NCI-H1092 (cell line): ENCODE measurements at places on chromosomes 4 and X.

GRCh38 chrX:119826399-119826959 is 26.3 kb downstream of the UPF3B start:
- no peak for DNase-seq

- no peak for DNase-seq
Measured at GRCh38 chr4:123412700-123413512, 16.3 kb downstream of the SPRY1 start.

DNA sequence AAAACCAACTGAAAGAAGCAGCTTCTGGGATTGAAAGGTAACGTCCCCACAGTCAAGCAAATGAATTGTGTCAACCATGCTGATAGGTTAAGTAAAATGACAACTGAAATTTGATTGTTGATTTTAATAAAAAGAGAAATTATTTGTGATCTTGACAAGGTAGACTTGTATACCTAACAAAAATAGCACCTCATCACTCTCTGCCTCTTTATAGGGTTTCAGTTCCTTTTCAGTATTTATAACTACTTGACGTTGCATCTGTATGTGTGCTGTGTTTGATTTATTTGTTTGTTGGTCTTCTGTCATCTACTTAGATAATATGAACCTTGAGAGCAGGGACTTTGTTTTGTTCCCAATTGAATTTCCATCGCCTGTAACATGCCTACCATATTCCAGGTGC is 7.9 kb upstream of the PPP3CA start:
- DNase-seq, result no peak

DNA sequence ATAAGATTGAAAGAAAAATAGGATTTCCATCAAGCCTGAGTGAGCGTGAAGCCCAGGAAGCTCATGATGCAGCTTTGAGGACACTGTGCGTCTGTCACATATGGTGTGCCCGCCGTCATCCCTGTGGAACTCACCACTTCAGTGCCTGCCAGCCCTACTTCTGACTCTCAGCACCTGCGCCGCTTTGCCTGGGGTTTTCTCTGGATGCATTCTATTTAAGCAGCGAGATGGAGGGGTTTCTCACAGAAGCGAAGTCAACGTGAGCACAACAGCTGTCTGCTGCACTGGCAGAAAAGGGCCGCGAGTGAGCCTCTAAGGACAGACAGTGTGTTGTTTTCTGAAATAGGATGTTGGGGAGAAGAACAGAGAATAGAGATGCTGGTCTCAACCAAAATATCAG is 6.2 kb upstream of the TMEM128 start:
- peak; percentile 15 for DNase-seq

GRCh38 chrX:38175139-38175538 is 45.5 kb downstream of the SRPX start:
- DNase-seq, result peak; percentile 42

- no peak for DNase-seq
Measured at GRCh38 chr4:146510942-146511341, 10.8 kb downstream of the SLC10A7 start.

- no peak for DNase-seq
Measured at GRCh38 chr4:89803915-89804314, 33.0 kb downstream of the SNCA start.

DNA sequence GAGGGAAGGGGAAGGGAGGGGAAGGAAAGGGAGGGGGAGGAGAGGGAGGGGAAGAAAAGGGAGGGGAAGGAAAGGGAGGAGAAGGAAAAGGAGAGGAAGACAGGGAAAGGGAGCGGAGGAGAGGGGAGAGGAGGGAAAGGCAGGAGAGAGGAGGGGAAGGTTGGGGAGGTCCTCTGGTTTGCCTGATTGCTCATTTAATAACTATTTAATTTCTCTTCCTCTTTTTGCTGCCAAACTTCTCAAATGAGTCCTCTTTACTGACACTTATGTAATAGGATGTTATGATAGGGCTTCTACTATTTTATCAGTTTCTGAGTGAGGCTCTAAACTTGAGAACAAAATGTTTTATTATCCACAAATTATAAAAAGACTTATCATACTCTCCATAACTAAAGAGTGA is 35.4 kb upstream of the PPA2 start:
- DNase-seq, result no peak

GRCh38 chrX:10157032-10157341 is 212 bp downstream of the CLCN4 start:
- no peak for DNase-seq

- DNase-seq, result no peak
Measured at GRCh38 chrX:35699642-35700041, 98.5 kb upstream of the MAGEB16 start.

GRCh38 chr4:154004016-154004415 is 215.1 kb upstream of the SFRP2 start:
- DNase-seq, result no peak

DNA sequence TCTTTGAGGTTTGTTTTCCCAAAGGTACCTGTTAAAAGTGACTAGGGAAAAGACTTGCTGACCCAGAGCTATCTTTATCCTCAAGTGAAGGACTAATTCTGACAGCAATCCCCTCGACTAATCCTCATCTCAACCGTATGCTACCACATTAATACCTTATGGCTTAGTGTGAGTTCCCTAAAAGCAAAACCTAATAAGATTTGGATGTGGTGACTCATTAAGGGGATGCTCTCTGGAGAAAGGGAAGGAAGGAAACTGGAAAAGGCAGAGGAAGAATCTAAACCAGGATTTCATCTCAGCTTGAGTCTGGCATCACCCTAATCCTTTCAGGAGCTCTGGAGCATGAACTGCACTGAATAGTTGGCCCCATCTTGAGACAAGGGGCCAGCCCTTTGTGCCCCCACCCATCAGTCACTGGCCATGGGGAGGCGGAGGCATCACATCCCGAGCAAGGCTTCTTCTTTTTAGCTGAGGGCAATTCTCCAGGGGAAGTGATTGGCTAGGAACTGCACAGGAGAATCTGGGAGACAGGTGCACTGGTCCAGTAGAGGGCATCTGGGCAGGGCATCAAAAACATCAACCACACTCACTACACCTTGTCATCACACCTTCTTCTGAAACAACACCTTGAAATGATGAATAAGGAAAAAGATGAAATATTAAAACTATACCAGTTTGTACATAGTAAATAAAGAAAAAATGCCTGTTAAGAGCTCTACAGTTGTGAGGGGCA is 6.9 kb upstream of the BBS7 start:
- DNase-seq, result no peak

GRCh38 chrX:106917830-106918500 is 2.2 kb upstream of the CLDN2 start:
- DNase-seq, result no peak

DNA sequence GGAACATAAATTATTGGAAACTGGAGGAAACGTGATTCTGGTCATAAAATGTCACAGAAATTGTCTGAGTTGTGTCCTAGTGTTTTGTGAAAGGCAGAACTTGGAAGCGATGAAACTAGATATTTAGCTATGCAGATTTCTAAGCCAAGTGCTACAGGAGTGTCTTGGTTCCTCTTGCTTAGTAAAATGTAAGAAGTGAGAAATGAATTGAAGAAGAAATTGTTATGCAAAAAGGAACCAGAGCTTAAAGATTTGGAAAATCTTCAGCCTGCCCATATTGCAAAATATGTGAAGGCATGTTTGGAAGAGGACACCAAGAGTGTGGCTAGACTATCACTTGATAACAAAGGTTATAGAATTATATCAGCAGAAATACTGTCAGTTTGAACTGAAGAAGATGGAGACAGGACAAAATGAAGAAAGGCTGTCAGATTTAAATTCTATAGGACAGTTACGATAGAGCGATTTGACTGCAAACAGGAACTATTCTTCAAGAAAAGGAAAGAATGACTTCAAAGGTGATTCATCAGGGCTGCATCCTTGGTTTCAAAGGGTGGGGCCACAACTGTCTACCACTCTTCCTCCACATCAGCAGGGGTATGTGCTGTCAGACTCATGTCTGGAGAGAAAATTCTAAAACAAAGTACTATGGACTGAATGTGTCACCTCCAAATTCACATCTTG is 9.4 kb upstream of the CDS1 start:
- DNase-seq, result no peak

DNA sequence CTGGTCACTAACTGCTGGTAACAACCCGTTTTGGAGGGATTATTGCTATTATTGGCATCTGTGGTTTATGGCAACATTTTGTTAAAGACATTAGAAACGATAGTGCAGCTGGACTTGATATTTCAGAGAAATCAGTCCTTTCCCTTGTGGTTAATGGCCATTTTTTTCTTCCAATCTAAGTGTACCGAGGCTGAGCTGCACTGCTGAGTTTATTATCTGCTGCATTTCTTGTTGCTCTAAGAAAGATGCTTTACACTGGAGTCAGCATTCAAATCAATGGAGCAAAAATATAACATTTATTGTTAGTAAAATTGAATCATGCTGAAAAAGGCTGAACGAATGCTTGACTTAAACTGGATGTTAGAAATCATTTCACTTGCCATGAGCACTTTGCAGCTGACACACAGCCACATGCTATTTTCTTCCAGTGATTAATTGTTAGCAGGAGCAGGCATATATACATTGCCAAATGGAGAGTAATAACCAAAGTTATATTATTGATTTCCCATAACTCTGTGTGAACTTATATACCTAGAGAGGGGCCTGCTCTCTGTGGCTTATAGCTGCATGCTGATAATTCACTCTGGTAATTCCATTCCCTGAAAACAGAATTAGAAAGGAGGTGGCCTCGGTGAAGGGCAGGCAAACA is 66.5 kb upstream of the TTC29 start:
- no peak for DNase-seq

- no peak for DNase-seq
Measured at GRCh38 chr4:172125443-172125842, 312.2 kb downstream of the GALNTL6 start.

GRCh38 chr4:3307891-3308575 is 15.2 kb downstream of the RGS12 start:
- DNase-seq, result no peak

DNA sequence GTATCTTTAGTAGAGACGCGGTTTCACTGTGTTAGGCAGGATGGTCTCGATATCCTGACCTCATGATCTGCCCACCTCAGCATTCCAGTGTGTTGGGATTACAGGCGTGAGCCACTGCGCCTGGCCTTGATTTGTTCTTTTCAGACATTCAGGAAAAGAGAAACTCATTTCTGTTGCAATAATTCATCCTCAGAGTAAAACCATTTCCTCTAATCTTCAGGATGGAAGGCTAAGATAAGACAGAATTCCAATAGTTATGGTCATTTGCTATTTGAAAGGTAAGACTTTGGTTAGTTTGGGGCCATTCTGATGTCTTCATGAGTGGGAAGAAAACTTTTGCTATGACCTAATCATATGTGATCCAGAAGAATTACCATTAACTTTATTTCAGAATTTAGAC is 83.0 kb downstream of the LRP2BP start:
- no peak for DNase-seq

- DNase-seq, result peak; percentile 32
Measured at GRCh38 chrX:135931644-135932487, 38.4 kb downstream of the SAGE1 start.

- no peak for DNase-seq
Measured at GRCh38 chr4:52933738-52934137, 71.6 kb downstream of the RASL11B start.

- no peak for DNase-seq
Measured at GRCh38 chr4:37464373-37465128, 220.0 kb downstream of the NWD2 start.

DNA sequence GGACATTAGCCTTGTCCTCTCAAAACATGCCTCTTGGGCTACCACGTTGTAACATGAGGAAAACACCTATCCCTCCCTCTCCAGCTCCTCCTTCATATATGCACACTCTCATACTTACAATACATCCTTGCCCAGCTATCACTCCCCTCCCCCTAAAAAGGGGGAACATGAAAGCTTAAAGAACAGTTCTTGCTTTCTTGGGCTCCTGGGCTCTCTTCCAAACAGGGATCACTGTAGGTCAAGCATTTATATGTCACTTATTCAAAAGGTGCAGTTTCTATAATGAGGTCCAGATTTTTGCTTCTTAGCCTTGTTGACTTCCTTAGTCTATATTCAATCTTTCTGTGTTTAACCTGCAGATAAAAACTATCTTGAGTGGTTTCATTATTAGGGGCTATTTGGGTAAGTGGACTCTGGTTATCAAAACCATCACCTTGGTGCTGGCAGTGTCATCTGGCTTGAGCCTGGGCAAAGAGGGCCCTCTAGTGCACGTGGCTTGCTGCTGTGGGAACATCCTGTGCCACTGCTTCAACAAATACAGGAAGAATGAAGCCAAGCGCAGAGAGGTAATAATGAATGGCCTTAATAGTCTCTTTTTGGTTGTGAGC is 119.4 kb downstream of the AKAP4 start:
- DNase-seq, result peak; percentile 50

DNA sequence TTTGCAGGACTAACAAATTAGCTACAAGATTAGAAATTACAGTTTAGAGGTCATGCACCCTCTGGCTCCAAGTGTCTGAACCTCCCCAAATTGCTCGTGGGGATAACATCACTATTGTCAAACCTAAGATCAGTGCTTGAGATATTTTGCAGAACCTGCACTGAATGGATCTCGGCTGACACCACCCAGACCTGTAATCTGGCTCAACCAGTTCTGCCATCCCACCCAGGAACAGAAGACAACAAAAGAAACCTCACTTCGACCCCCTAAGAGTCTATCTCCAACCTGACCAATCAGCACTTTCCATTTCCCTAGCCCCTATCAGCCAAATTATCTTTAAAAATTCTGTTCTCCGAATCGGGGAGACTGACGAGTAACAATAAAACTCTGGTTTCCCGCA is 318.7 kb downstream of the NAP1L3 start:
- no peak for DNase-seq

GRCh38 chr4:141435446-141436225 is 200.7 kb upstream of the IL15 start:
- no peak for DNase-seq

DNA sequence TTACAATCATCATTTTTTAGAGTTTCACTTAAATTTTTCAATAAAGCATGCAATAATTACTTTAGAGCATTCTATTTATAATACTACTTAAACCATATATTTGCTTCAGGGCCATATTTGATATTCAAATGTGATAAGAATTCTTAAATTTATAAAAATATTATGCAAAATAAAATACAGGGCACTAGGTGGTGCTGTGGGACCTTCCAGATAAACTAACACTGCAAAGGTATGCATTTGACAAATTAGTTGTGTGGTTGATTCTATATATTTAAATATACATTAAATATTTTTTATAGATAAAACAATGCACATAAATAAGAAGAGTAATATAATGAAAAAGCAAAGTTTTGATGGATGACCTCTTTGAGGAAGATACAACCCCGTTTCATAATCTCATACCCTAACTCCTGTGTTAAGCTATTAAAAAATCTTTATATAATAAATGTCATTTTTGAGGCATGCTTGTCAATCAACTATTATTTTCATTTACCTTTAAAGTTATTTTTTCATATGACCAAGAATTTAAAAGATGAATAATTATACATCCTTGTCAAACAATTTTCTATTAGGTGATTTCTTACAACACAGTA is 128.4 kb downstream of the REELD1 start:
- no peak for DNase-seq

- no peak for DNase-seq
Measured at GRCh38 chr4:78343682-78344081, 207.9 kb upstream of the ANXA3 start.

- no peak for DNase-seq
Measured at GRCh38 chr4:112422644-112423043, 93.3 kb downstream of the NEUROG2 start.
